ENCODE measurements at places on chromosomes 7 and 10.

GRCh38 chr7:69966766-69967591, 368.7 kb downstream of the AUTS2 start:
- DNase-seq: no peak

- no peak for DNase-seq
These were observed 119.6 kb upstream of the CTTNBP2 start for GRCh38 chr7:117992635-117993376.

DNA sequence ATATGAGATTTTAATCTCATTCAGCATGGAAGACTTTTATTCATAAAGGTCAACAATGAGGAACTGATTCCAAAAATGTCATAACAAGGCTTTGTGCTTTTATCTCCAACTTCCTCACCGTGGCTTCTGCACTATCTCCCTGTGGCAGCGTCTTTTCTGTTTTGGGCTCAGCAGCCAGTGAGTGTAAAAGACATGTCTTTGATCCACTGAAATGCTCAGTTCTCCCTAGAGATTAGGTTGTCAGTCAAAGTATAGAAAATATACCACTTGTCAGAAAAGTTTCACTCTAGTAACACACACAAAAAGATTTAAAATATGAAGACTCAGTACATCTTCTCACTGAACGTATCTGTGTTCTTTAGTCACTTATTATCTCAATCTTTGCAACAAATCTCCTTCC, 901.8 kb upstream of the ZWINT start:
- no peak for DNase-seq

DNA sequence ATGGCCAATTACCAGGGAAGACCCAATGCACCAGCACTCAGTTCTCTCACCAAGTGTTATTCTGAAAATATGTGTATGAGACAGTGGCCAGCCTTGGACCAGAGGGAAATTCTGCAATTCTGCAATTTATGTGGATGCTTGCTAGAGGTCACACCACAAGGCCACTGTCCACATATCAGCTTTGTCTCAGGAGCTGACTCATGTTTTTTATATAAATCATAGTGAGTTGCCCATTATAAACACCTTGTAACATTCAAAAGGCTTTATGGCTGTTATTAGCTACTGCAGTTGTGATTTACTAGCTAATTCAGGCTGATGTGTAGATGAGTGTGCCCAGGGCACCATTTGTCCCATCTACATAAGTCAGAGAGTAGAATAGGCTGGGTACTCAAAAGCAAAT, 649.0 kb downstream of the LRMDA start:
- no peak for DNase-seq

- no peak for DNase-seq
These were observed 247.0 kb downstream of the SNX10 start for GRCh38 chr7:26538689-26539088.

GRCh38 chr7:69283421-69283820, 314.9 kb upstream of the AUTS2 start:
- no peak for DNase-seq

GRCh38 chr10:132714986-132715775, 70.8 kb downstream of the NKX6-2 start:
- DNase-seq: peak; percentile 81

DNA sequence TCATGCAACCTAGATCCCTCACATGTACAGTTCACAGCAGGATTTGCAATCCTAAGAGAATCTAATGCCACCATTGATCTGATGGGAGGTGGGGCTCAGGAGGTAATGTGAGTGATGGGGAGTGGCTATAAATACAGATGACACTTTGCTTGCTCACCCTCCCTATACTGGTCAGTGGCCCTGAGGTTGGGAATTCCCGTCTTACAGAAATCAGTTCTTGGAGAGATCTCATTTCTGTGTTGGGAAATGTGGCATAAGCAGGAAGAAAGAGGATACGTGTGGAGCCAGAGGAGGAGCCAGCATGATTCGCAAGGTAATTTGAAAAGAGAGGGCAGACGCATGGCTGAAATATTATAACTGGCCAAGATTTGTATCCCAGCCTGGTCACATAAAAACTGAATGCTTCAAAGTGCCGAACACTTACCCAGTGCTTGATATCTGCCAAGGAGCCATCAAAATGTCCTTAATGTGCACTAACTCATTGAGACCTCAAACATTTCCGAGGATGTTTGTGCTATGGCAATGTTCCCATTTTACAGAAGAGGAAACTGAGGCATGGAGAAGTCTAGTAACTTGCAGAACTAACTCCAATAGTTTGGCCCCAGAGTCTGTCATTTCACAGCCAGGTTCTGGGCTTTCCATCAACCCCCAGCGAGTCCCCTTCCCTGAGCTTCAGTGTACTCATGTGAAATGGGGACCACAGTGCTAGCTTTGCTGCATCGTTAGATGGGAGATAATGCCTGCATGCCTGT, 5.5 kb upstream of the IKZF1 start:
- no peak for DNase-seq

- no peak for DNase-seq
These were observed 3.5 kb upstream of the CCDC126 start for GRCh38 chr7:23593706-23594105.

Data from chondrocyte (in vitro differentiated cells).